Right cardiac atrium (tissue), 5 donors: ENCODE measurements at places on chromosomes 5 and 9. TPM values are rescaled to one million over a fixed set of nuclear protein-coding genes. Genes with fewer than 3 reads are reported as not detected.

DMRTA1 gene
- polyA plus RNA-seq = 0.20 TPM

EGFL7 gene
- 113 TPM for polyA plus RNA-seq

HRH2 gene
- 18.6 TPM for polyA plus RNA-seq

TMEM215 gene
- 0.07 TPM for polyA plus RNA-seq
